ENCODE measurements at places on chromosomes 3 and 15.

DNA sequence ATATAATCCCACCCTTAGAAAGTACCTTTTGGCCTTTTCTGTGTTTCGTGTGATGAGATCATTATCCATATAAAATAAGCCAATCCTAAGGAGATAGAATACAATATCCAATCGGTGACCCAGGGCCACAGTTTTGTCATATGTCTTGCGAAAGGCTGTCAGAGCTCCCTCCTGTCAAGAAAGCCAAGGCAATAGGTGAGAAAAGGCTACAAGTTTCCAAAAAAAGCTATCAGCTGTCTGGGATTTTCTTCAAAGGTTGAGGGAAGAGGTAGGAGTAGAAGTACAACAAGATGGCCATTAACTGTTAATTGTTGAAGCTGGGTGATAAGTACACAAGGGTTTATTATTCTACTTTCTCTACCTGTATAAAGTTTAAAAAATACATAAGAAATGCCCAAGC is 4.0 kb downstream of the PSMD6 start:
- DNase-seq, result no peak

- DNase-seq, result no peak
Measured at GRCh38 chr15:63420333-63420747, 38.7 kb upstream of the CA12 start.

DNA sequence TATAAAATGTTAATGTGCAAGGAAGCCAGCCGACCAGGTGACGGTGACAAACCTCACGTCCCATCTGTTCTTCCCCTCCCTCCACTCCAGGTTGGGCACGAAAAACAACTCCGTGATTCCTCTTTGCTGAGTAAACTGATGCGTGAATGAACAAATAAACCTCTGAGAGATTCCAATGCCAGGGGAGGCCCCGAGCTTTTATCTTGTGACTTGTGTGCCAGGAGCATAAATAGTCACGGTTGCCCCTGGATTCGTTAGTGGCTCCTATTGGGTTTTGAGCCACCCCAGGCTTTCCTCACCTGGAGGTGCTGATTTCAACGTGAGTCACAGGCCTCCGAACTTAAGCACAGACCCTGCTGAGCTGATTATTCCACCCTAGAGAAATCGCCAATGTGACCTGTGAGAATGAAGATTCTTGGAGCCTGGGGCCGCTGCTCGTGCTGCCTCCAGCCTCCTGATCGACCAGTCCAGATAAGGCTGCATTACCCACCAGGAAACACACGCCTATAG is 119.2 kb downstream of the SHQ1 start:
- DNase-seq, result no peak

DNA sequence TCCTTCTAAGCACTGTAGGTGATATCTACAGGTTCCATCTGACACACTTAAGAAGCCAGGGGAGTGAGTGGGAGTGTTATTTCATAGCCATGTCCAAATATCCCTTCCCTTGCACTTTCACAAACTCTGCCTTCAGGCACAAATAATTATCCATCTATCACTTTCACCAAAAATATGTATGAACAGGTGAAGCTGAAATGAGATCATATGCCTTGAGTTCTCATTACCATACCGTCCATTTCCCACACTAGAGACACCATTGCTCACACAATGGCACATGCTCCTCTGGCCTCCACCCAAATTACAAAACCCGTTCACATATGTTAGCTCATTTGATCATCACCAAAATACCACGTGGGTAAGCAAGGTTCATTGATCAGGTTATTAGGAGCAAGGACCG is 151.9 kb upstream of the BNIP2 start:
- DNase-seq, result no peak

- DNase-seq, result no peak
Measured at GRCh38 chr3:14801031-14801430, 17.7 kb upstream of the FGD5 start.

DNA sequence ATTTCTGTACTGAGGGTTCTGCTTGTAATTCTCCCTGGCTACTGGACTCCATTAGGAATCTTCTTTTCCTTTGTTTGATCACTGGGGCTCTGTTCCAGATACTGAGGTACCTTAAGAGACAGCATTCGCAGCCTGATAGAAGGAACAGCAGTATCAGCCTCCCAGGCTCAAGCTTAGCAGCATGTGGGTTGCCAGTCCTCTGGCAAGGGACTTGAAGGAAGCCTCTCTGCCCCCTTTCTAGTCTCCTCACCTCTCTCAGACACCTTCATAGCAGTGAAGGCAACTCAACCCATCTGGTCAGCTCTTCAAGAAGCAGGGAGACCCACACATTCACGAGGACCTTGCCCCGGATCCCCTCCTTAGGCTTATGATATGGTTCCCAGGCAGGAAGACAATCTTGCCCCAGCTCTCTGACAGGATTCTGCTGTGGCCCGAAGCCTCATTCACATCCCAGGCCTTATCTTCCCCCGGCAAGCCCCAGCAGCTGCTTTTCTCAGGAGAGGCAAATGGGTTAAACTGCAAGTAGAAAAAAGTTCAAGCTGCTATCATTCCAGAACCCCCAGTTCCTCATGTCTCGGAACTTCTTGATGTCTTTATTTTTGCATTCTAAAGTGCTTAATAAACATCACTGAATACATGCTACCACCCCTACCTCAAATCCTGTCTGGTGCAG is 153.1 kb downstream of the LIPC start:
- no peak for DNase-seq

DNA sequence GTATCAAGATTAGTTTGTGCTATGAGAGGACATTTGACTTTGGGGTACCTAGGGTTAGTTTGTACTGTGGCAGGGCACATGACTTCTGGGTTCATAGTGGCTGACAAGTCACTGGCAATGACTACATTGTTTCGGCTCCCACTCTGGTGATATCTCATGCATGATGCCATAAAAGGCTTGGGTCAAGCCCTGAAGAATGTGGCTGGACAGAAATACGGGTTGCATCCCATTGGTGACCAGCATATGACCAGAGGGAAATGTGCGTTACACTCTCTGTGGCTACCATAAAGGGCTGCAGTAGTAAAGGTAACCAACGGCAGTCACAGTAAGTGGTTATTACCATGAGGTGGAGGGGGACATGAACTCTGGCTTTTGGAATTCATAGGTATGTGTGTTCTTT is 18.4 kb downstream of the THOC7 start:
- no peak for DNase-seq

DNA sequence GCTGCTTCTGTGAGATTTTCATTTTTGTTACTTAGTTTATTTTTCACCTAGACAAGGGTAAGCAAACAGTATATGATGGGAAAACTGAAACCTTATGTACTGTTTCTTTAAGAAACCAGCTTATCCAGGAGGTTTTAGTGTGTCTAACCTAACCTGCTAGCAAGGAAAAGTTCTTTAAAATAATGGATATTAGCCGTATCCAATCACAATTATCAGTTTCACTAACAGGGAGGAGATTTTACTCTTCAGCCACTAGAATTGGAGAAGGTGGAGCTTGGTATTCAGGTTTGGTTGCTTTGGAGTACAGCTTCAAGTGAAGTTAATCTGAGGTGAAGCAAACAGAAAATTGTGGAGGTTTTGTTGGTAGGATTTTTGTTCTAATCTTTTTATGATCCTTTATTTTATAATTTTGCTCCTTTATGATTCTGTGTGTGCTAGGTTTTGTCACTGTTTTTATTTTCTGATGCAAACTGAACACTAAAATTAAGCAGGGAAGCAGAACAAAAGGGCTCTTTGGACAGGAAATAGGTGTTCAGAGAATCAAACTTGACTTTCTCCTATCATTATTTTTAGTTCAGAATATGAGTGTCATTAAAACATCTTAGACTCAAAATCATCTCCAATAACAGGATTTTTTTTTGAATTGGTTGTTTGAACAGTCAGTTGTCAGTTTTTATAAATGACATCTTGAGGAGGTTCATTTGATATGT is 13.0 kb downstream of the ZFAND6 start:
- no peak for DNase-seq

DNA sequence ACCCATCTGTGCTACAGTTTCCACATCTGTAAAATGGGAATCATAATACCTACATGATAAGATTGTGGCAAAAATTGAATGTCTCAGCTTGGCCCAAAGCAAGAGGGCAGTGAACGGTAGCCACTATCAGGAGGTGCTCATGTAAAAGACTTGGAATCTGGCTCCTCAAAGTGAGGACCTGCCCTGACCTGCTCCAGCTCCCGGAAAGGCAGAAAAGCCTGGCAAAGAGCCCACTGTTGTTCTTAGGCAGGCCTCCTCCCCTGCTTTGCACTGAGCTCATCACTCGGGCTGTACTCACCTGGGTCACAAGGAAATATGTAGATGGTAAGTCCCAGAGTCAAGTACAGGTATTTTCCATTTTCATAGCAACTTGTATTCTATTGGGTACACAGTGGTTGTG is 250.7 kb upstream of the TBL1XR1 start:
- DNase-seq, result no peak

- DNase-seq, result no peak
Measured at GRCh38 chr3:9452417-9452816, 55.0 kb downstream of the SETD5 start.

DNA sequence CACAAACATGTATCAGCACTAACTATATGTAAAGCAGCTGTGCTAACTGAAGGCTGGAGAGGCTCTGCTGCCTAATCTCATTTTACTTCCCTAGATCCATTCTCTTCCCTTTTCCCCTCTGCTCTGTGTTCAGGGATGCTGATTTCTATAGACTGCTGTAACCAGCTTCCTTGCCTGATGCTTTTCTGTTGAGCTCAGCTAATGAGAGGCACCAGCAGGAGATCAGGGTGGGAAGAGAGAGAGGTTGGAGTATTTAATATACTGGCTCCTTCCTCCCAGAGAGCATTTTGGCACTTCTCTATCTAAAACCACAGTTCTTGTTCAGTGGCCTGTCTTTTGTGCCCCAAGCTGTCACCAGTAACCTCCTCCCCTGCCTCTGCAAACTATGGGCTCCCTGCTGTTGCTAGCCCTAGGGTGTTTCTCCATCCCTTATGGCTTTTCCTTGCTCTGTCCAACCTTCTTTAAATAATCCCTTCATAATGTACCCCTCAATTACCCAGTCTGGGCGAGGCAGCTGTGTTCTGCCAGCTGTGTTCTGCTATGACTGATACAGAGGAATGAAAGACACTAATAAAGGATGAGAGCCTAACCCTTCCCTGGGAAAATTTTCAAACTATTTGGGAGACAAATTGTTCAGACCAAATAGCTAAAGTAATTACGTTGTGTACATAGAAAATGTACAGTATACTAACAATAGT is 69.5 kb downstream of the CADPS start:
- no peak for DNase-seq

DNA sequence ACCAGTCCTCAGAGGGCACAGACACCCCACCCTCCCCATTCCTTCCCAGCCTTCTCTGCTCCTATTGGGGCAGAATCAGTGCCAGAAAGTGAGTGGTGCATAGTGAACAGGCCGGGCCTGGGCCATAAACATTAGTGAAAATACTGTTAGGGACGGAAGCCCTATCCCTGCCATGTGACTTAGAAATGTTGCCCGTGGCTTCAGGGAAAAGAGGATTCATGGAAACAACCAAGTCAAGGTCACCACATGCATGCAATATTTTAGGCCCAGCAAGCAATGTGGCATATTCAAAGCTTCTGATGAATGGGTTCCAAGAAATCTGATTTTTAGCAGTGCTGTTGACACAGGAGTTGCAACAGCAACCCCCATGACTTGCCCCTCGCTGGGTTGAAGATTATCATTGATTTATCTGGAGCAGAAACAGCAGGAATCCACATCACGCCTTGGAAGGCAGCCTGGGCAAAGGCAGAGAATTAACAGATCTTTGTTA is 52.3 kb downstream of the CCNL1 start:
- DNase-seq, result no peak

- no peak for DNase-seq
Measured at GRCh38 chr3:65576966-65577365, 461.8 kb downstream of the MAGI1 start.

GRCh38 chr3:31531452-31531991 is 1.2 kb upstream of the STT3B start:
- DNase-seq, result no peak

DNA sequence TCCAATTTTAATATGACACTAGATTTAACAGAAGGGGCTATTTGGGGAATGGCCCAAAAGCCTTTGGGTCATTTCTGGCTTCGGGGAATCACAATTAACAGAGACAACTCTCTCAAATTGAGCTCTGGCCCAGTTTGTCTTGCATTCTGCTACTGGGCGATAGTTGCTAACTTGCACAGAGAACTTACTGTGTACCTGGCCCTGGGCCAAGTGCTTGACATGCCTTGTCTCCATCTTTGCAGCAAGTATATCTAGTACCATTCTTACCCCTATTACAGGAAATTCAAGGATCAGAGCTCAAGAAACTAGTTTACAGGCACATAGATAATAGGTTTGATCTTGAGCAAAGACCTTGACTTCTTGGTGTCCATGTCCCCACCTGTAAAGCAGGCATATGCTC is 175.7 kb downstream of the TMEM108 start:
- no peak for DNase-seq

GRCh38 chr3:141414800-141415462 is 46.6 kb downstream of the ZBTB38 start:
- DNase-seq, result no peak

DNA sequence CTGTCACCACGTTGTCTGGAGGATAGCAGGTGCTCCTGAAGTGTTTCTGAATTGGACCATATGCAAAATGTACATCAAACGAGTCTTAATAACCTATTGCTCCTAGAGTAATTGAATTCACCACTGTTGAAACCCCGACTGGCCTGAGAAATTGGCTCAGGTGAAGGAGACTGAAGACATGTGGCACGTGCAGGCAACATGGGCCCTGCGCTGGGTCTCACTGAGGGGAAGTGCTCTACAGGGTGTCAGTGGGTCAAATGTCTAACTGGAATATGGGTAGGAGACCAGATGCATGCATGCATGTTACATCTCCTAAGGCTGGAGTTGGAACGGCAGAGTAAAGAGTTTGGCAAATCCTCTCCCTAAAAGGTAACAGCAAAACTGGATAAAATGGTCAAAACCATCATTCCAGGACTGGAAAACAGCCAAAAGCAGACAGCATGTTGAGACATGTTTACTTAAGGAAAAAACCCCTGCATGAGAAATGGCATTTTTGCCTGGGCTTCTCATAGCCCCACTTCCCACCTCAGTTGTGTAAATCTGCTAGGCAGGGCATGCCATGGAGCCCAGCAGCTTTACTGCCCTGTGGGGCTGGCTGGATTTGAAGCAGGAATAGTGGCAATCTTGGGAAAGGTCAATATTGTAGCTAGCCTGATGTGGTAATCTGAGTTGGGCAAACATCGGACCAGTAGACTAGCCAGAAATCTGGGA is 131.3 kb downstream of the TJP1 start:
- DNase-seq, result no peak

GRCh38 chr15:48622237-48622636 is 23.3 kb downstream of the FBN1 start:
- DNase-seq, result no peak

Measured in stimulated activated CD8-positive, alpha-beta memory T cell treated with anti-CD3 and anti-CD28 coated beads, Interleukin-4, amount 100 ng/mL, for 1 hour (primary cell).